ENCODE measurements at places on chromosomes 2 and 18.

DNA sequence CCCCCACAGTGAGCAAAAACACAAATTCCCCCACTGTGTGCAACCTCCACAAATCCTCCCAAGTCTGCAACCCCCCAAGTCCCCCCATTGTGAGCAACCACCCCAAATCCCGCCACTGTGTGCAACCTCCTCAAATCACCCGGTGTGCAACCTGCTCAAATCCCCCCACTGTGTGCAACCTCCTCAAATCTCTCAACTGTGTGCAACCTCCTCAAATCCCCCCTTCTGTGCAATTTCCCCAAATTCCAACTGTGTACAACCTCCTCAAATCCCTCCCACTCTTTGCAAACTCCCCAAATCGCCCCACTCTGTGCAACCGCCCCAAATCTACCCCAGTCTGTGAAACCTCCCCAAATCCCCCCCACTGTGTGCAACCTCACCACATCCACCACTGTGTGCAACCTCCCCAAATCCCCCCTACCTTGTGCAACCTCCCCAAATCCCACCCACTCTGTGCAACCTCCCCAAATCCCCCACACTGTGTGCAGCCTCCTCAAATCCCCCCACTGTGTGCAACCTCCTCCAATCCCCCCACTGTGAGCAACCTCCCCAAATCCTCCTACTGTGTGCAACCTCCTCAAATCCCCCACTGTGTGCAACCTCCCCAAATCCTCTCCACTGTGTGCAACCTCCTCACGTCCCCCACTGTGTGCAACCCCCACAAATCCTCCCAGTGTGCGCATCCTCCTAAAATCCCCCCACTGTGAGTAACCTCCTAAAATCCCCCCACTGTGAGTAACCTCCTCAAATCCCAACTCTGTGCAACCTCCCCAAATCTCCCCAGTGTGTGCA, 115.2 kb downstream of the TPO start:
- DNase-seq: no peak

DNA sequence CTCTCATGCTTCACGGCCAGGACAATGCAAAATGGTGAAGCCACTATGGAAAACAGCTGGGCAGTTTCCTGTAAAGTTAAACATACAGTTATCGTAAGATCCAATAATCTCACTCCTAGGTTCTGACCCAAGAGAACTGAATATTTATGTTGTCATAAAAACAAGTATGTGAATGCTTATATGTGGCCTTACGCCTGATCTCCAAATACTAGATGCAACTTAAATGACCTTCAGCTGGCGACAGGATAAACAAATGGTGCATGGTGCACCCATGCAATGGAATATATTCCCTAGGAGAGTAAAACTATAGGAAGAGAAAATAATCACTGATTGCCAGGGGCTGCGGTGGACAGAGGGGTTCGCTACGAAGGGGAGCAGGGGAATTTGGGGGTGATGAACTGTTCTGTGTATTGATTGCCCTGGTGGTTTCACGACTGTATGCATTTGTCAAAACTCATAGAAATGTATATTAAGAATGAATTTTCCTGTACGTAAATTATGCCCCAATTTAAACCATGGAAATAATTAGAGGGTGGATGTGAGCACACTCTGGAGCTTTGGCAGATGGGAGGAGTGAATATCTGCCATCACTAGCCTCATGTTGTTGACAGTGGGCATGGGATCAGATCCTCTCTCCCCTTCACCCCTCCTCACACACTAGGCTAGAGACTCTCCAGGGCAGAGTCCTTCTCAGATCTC, 100.8 kb upstream of the MYCN start:
- DNase-seq: no peak

GRCh38 chr2:215796140-215796855, 217.1 kb downstream of the MREG start:
- DNase-seq: no peak

DNA sequence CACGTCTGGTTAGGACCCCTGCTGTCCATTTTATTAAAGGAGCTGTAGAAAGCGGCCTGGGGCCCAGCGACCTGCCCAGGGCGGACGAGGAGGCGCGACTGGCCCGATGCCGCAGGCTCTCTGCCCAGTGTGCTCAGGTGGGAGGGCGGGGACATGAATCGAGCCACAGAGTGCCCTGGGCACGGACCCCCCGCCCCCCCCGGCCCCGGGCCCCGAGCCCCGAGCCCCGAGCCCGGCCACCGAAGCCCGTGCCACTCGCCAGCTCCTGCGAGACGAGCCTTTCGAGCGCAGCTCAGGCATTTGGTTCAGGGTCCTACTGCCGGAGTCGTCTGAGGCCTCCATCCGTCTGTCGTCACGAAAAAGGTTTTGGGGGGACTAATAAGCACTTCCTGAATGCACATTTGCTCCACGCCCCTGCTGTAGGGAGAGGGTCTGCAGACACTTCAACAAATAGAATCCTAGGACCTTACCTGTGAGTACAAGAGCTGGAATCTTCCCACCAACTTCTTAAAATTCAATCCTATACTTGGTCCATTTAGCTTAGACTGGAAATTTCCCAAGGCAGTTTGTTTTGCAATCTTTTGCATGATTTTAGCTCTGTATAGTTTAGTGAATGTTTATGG, 602 bp upstream of the ADAM17 start:
- DNase-seq: no peak

DNA sequence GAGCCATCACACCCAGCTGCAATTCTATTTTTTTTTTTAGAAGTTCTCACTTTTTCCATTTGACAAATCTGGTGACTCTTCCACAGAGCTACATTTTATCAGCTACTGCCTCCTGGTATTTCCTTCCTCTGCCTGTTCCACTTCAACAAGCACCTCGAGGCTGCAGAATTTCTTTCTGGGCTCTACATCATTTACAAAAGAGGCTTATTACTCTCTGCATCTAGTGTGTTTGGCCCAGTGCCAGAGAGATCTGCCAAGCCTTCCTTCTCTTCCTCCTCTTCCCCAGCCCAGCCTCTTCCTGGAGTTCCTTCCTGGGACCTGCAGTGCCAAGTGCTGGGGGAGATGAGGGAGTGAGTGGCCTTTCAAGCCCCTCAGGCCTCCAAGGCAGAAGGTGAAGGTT, 119.6 kb upstream of the ITGA6 start:
- DNase-seq: no peak

GRCh38 chr2:37786191-37786698, 114.8 kb upstream of the CDC42EP3 start:
- no peak for DNase-seq

GRCh38 chr18:77004555-77005380, 127.8 kb downstream of the MBP start:
- no peak for DNase-seq

GRCh38 chr2:26720322-26721114, 28.0 kb downstream of the KCNK3 start:
- no peak for DNase-seq

DNA sequence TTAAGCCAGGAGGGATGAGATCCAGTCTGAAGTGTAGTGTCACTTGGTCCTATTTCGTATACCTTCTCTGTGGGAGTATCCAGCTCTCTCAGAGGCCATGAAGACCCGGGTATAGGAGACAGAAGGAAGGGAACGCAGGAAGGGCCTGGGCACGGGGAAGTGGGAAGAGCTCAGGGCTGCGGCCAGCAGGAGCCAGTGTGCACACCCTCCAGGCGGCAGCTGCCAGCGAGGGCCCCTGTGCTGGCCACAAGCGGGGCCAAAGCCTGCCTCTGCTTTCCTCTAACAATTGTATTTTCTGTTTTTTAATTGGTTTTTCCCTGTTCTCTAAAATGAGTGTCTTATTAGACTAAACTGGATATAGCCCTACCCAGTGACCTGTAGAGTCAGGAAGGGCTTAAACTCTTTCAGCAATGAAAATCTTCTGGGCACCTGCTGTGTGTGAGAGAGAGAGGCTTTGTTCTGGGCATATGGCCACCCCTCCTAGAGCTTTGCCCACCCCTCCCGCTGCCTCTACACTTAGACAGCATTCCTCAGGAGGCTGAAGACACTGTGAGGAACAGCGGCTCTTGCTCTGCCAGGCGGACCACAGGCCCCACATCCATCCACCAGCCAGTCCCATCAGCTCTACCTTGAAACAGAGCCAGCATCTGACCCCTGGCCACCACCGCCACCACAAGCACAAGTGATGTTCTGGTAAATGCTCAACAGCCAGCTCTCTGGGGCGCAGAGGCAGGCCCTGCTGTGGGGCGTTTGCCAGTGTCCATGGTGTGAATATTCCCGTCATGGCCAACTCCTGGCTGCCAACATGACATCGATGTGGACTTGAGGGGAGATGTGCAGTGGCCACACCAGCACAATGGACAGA, 9.5 kb downstream of the GPR17 start:
- no peak for DNase-seq

DNA sequence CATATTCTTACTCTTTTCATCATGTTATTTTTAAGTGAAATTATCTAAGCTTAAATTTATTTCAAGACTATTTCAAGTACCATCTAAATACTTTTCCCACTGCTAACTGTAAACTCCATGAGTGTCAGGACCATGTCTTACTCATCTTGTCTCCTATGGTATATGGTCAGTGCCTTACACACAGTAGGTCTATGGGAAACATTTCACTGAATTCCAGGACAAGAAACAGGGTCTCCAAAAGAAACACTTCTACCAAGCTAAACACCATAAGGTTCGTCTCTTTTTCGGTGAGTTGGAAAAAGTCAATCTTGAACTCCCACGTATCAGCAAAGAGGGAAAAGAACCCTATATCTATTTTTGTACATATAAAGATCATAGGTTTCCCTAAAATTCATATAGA, 6.5 kb downstream of the SUCLG1 start:
- no peak for DNase-seq

DNA sequence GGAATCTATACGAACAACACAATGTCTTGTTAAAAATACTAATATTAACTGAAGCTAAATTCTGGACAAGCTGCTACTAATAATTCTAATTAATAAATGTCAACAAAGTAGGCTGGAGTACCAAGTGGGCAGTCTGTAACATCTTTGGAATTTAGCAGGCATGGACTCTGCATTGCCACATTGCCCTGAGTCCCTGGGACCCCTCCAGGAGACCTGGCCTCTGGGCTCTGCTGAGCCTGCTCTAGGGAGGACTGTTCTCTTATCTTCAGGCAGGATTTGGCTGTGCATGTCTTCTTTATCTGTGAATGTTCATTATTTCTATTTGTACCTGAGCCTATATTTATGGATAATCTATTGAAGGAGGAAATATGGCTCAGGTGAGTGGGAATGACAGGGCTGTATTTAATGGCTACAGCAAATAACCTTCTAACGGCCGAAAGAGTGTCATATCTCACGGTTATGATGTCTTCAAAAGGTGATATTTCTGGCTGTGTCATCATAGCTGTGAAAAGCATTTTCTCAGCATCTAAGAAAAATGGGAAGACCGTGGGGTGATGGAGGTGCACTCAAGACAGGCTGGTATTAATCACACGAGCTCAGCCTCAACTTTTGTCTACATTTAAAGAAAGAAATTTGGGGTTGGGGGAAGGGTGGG, 28.6 kb upstream of the SETBP1 start:
- no peak for DNase-seq

GRCh38 chr2:76467326-76467725, 756.6 kb upstream of the GCFC2 start:
- DNase-seq: no peak

- no peak for DNase-seq
Observed at GRCh38 chr2:132845339-132845738, 175.3 kb upstream of the LYPD1 start.

DNA sequence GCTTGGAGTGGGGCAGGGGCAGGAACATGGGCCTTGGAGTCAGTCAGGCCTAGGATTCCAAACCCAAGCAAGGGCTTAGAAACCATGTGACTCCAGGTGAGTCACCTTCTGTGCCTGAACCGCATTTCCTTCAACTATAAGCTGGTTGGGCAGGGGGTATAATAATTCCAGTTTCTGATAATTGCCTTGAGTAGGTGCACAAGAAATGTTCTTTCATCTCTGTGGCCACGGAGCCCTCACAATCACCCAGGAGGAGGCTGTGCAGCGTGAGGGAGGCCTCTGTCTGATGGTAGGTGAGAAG, 112.1 kb upstream of the HAAO start:
- no peak for DNase-seq

DNA sequence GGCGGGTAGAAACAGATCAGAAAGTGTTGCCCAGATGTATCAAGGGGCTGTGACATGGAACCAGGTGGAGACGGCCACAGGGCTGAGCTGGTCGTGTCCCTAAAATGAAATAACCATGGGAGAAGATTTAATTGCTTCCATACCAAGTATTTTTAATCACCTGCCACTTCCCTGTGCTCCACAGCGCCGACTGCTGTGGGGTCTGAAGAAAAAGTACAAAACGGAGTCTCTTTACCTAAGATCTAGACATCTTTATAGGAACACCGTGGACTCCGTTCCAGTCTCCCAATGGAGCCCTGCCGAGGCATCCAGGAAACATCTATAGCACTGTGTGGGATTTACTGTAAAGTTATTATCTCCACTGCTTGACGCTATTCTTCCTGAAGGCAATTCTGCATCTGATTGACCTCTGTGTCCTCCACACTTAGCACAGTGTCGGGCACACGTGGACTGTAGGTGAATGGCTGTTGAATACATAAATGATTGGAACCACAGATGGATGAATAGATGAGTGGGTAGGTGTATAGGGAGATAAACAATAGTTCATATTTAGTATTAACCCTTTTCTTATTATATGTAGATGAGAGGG, 21.6 kb upstream of the GYPC start:
- DNase-seq: peak; percentile 14

DNA sequence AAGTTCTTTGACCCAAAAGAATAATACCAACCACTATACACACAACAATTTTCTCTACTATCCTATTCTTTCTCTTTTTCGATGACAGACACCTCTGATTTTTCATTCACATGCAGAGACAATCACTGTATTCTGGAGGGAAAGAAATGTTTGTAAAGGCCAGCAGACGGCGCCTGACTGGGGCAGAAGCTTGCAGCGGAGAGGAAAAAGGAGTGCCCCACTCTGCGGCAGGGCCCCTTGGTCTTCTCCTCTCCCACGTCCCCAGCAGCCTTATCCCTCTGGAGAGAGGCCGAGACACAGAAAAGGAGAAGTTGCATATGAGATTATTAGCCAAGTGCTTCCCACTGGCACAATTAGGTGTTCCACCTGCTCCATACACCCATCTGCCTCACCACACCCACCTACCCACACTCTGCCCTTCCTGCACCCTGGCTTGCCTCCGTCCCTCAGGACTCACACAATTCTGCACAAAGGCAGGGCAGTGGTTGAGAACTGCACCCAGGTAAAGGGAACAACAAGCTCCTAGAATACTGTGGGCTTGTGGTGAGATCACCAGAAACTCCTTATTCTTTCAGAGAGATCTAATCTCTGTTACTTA, 687.3 kb downstream of the NRXN1 start:
- no peak for DNase-seq

Measured in activated CD4-positive, alpha-beta T cell treated with anti-CD3 and anti-CD28 coated beads for 4 hours (primary cell).